ENCODE measurements at places on chromosomes 12 and 14.

- no peak for DNase-seq
Measured at GRCh38 chr12:101666052-101666728, 31.2 kb upstream of the CHPT1 start.

- DNase-seq = no peak
Measured at GRCh38 chr14:94109915-94110250, 653 bp upstream of the IFI27 start.

- no peak for DNase-seq
Measured at GRCh38 chr12:106045251-106045674, 93.5 kb downstream of the NUAK1 start.

DNA sequence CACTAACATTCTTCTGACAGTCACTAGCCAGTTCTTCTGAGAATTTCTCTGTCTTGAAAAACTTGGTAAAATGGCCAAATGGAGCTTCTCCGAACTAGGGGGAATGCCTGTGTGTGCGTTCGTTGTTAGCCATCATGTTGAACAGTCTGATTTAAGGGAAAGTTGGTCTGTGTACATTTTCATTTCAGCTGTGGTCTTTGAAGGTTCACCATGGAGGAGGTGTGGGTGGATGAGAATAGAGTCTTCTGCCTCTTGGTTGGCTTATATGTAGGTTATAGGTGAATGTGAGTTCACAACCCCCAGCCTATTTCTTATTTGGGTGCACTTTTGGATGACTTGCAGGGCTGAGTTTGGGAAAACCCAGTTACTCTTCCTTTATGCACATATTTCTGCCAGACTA is 12.9 kb downstream of the ETV6 start:
- DNase-seq = no peak

- DNase-seq = no peak
Measured at GRCh38 chr12:69238589-69239351, 599 bp upstream of the CPSF6 start.

DNA sequence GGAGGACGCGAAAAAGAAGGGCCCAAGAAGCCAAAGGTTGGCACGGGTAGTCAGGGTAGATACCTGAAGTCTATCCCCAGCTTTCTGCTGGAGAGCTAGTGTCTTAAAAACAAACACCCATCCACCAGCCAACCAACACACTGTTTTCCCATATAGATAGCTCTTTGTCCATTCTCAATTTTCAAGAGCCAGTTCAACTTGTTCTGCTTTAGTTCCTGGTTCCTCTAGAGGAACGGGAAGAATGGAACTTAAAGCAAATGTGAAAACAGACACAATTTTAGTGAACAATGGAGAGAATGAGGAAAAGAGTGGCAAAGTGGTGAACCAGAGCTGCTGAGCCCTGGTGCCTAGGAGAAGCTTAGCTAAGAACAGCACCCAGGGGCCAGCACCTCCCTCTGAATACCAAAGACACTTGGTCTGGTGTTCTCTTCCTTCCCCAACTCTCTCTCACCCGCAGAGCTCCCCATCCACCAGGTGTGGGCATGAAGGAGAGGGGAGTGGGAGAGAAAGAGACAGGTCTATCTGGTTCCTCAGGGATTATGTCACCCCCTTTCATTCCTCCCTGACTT is 3.8 kb downstream of the NDRG2 start:
- no peak for DNase-seq

- no peak for DNase-seq
Measured at GRCh38 chr12:95681210-95681765, 109.3 kb downstream of the NTN4 start.

DNA sequence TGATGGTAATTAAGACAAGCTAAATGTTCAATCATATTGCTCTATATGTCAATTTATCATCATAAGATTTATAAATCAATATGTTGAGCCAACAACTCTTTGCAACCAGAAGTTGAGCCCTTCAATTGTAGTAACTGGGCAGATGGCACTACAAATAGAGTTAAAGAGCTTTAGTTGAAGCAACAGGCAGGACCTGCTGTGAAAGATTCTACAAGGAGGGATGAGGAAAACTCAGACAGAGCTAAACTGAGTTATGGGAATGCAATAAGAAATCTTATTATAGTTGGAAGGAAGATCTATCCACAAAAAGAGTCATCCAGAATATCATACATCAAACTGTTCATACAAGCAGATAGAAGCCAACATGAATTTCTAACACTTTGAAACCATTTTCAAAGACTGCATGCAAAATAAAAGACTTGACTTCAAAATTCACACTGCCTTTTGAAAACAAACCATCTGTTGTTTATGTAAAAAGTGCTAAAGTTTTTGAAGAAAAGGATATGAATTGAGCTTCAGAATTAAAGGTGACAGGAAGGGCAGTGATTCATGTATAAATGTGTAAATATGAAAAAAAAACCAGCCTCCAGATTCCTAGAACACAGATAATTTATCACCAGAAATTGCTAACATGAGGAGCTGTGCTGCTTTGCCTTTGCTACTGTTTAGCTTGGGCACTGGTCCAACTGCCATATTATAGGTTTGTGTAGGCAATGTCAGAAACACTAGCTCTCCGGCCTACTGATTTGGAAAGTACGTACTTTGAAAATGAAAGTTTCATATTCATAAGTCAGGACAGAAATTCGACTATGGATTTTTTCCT is 133.2 kb downstream of the SLC35F4 start:
- no peak for DNase-seq

- no peak for DNase-seq
Measured at GRCh38 chr12:9325471-9325870, 117.3 kb upstream of the PZP start.

DNA sequence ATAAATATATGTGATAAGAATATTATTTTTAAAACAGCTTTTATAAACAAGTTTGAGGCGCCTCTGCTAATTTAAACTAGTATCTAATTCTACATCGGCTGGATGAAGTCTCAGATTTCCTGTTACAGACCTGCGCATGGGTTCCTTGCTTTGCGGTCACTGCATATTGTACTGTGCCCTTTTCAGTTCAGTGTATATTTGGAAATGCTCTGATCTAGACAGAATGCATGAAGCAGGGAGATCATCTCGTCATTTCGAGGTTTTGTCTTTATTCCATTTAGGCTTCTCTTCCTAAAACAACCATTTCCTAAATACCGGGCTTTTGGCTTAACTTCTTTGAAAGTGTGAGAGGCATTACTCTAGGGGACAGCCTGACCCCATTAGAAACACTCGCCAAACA is 25.6 kb downstream of the CRACR2A start:
- DNase-seq = no peak

- DNase-seq = no peak
Measured at GRCh38 chr12:52850681-52851080, 1.9 kb upstream of the KRT78 start.

DNA sequence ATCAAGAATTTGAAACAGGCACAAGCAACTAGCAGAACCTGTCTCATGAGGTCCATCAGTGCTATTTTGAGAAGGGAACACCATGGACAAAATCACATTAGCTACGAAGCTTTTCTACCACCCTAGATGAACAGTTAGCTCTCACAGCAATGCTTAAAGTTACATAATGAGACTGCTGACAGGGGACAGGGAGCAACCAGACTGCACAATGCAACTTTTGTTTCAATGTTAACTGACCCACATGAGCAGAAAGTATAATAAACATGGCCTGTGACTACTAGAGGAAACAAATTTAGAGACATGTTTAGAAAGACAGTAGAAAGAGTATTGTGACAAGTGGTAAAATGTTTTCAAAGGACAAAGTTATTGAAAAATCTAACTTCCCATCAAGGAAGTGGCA is 282.8 kb downstream of the CEP128 start:
- no peak for DNase-seq

DNA sequence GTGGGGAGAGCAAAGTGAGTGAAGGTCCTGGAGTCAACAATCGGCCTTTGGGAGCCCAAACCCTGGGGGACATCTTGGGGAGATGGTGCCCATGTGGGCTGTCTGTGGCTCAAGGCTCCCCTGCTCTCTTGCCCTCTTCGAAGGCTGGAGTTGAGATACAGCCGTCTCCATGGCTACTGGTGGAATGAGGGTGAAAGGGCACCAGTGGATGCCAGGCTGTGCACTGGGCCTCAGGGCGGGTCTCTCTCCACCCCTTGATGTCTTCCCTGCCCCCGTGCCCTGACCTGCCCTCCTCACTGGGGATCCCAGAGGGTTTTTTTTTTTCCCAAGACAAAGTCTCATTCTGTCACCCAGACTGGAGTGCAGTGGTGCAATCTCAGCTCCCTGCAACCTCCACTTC is 2.0 kb upstream of the ANKRD9 start:
- no peak for DNase-seq

DNA sequence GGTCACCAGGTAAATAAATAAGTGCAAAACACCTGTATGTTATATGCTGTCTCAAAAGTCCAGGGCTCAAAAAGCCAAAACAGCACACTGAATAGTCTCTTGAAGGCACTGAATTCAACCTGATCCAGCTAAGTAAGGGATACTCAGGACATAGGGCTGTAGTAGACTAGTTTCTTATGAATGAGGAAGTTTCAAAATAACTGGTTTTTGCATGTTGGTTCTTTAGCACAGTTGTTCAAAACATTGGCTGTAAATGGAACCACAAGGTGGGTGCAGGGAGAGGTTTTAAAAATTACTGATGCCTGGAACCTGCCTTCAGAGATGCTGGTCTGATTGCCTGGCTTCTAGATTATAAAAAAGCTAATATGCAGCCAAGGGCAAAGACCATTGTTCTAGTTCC is 34.1 kb downstream of the NDUFA12 start:
- no peak for DNase-seq

DNA sequence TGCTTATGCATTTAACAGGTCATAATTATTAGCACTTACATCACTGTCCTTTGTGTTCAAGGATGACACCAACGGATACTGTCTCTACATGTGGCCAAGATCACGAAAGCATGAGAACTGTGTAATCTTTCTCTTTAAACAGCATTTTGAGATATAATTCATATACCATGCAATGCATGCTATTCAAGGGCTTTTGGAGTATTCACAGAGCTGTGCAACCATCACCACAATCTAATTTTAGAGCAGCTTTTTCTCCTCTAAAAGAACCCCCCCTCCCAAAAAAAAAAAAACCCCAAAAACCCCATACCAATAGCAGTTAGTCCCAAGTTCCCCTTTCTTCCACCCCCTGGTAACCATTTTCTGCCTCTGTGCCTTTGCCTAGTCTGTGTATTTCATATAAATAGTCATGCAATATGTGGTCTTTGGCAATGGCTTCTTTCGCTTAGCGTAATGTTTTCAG is 60.6 kb downstream of the SPRING1 start:
- no peak for DNase-seq

GRCh38 chr12:48028541-48029431 is 24.5 kb upstream of the COL2A1 start:
- DNase-seq = no peak

DNA sequence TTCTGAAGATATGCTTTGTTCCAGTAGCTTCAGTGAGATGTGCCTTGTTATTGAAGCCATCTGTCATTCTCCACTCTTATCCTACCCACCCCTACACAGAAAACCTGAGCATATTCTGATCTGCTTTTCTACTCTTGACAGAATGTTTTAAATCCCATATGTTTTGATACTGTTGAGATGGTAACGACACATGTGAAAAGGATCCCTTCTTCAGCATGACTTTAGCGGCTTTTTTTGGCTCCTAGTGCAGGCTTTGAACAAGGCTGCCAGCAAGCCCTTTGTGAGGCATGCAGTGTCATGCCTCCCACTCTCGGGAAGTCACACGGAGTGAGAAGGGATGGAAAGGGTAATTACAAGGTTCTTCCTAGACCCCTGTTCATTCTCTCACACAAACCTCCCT is 228.8 kb upstream of the RGS6 start:
- DNase-seq = no peak

GRCh38 chr14:43647302-43647701 is 859.8 kb downstream of the FSCB start:
- DNase-seq = no peak

GRCh38 chr14:53409969-53410368 is 256.8 kb upstream of the DDHD1 start:
- no peak for DNase-seq

DNA sequence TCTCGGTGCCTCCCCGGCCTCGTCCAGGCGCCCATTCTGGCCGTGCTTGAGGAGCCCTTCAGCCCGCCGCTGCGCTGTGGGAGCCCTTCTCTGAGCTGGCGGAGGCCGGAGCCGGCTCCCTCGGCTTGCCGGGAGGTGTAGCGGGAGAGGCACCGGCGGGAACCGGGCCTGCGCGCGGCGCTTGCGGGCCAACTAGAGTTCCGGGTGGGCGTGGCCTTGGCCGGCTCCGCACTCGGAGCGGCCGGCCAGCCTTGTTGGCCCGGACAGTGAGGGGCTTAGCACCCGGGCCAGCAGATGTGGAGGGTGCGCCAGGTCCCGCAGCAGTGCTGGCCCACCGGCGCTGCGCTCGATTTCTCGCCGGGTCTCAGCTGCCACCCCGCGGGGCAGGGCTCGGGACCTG is 168.7 kb upstream of the RPL10L start:
- DNase-seq = no peak

DNA sequence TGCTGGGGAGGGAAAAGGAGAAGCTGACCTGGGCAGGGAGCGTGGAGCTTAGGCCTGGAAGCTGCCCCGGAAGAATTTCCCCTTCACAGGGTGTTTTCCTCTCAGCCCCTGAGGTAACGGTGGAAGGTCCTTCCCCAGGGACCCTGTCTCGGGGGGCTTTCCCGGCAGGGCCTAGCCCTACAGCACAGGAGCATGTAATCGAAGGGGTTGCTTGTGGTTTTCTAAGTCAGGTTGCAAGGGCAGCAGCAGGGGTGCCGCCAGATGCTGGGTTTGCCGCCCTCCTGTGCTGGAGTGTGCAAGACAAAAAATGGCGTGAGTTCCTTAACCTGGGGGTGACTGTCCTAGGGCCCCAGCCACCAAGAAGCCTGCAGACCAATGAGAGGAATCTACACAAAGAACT is 1.6 kb upstream of the KRT74 start:
- no peak for DNase-seq

DNA sequence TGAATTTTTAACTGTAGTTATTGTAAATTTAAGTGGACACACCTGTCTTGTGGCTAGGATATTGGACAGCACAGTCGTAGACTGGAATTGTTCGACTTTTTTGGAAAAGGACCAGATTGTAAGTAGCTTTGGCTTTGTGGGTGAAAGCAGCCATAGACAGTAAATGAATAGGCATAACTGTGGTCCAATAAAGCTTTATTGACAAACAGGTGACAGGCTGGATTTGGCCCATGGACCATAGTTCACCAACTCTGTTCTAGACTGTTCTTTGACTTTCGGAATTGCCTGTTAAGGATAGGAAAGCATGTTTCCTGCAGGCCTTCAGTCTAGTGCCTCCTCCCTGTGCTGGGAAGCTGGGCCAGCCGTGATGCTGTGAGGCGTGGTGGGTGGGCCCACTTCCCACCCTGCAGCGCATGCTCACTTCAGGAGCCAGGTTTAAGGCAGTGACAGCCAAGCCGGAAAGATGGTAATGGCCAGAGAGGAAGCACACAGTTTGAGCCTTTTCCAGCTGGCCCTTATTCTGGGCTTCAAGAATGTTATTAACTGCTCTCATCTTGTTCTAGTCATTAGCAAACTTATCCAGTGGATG is 51.8 kb downstream of the PPP2R5C start:
- no peak for DNase-seq

GRCh38 chr12:123151457-123152454 is 866 bp upstream of the PITPNM2 start:
- no peak for DNase-seq

- no peak for DNase-seq
Measured at GRCh38 chr14:65461730-65462129, 49.2 kb downstream of the FUT8 start.
